ENCODE measurements at places on chromosomes 12 and 14.

- no peak for DNase-seq
Measured at GRCh38 chr12:128267131-128267622, at the start of gene TMEM132C. TMEM132C (plus strand) TSS chr12:128267170; CDS start chr12:128267403, 233 bp downstream.

- DNase-seq, result no peak
Measured at GRCh38 chr12:58847901-58848600, 72.3 kb downstream of the LRIG3 start.

DNA sequence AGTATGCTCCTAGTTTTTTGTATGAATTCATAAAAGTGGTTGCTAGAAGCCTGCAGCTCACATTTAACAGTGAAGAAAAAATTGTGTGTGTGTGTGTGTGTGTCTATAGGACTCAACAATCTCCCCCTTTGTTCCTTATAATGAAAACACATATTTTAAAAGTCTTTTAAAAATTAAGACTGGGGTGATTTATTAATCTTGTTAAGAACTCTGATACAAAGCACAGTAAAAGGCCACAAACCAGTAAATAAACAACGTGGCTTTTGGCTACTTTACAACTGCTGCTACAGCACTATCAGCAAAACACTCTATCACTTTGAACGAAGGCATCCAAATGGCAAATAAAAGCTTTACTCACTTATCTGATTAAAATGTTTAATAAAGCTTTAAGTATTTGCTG, 594 bp upstream of the VCPKMT start:
- no peak for DNase-seq

DNA sequence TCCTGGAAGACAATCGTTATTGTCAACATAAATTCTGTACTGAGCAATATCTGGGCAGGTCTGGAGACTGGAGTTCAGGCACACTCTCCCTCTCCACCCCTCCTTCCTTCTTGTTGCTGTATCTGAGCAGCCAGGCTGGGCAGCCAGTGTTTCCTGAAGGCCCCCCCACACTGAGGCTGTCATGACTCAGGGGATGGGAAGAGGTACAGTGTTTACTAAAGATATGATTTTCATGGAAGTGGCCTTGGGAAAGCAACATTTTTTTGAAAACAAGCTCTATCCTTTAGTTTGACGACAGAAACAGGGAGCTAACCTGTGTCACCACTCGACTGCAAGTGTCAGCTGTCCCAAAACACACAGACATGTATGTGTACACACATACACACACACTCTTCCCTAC, 1485.4 kb upstream of the TMEM132C start:
- DNase-seq, result no peak

GRCh38 chr12:42213023-42213422, 25.0 kb downstream of the YAF2 start:
- no peak for DNase-seq
